Daoy (cell line): ENCODE measurements at places on chromosomes 5 and 9. TPM values are rescaled to one million over a fixed set of nuclear protein-coding genes. Genes with fewer than 3 reads are reported as not detected.

The C1QTNF3 gene
- total RNA-seq = 0.11 and 0.89 TPM in 2 replicates

The B4GALT7 gene
- total RNA-seq = 35.1 and 51.0 TPM in 2 replicates

The RNF224 gene
- total RNA-seq = 0.21 TPM in 1 of 2 replicates, not detected in the other

The GGTA1 gene
- total RNA-seq = not detected in 2 replicates

The SEMA4D gene
- total RNA-seq = 2.3 and 4.5 TPM in 2 replicates

The PSD2 gene
- total RNA-seq = 0.18 and 0.40 TPM in 2 replicates

The IL17B gene
- not detected in 2 replicates for total RNA-seq

The SMC5 gene
- 27.1 and 35.5 TPM in 2 replicates for total RNA-seq

The DNM1 gene
- total RNA-seq = 8.5 and 12.3 TPM in 2 replicates

The CLIC3 gene
- total RNA-seq = 0.18 and 3.9 TPM in 2 replicates

The IGFBPL1 gene
- total RNA-seq = 28.8 and 29.9 TPM in 2 replicates

The ZNF883 gene
- total RNA-seq = 5.3 and 6.5 TPM in 2 replicates

The ACTBL2 gene
- 7.1 and 8.7 TPM in 2 replicates for total RNA-seq

The ENHO gene
- 0.24 and 1.9 TPM in 2 replicates for total RNA-seq

The GCNT4 gene
- total RNA-seq = 1.7 and 1.9 TPM in 2 replicates

The ANKRD55 gene
- not detected in 2 replicates for total RNA-seq

The ARHGEF39 gene
- total RNA-seq = 2.9 and 4.2 TPM in 2 replicates

The FAM81B gene
- total RNA-seq = not detected in 2 replicates

The GRM6 gene
- total RNA-seq = not detected in 2 replicates

The RASGRF2 gene
- total RNA-seq = 0.54 and 1.1 TPM in 2 replicates

The PCDHB9 gene
- total RNA-seq = 0.40 and 1.6 TPM in 2 replicates

The RNF208 gene
- not detected in 2 replicates for total RNA-seq

The TAF1L gene
- 0.03 and 0.23 TPM in 2 replicates for total RNA-seq

The CA9 gene
- 0.42 TPM in 1 of 2 replicates, not detected in the other for total RNA-seq

The HOMER1 gene
- 8.1 and 12.2 TPM in 2 replicates for total RNA-seq

The SAXO1 gene
- total RNA-seq = not detected in 2 replicates

The THBS4 gene
- total RNA-seq = 3.2 and 6.5 TPM in 2 replicates

The PCA3 gene
- 0.06 TPM in 1 of 2 replicates, not detected in the other for total RNA-seq

The FAM114A2 gene
- 23.8 and 38.4 TPM in 2 replicates for total RNA-seq

The C5orf24 gene
- total RNA-seq = 27.7 and 35.0 TPM in 2 replicates
